ENCODE measurements at places on chromosomes 6 and 20. TPM values are rescaled to one million over a fixed set of nuclear protein-coding genes. Genes with fewer than 3 reads are reported as not detected.

- no peaks in the 10 kb centered on the region for H3K4me1 ChIP-seq
- H3K36me3 ChIP-seq, result no peaks in the 10 kb centered on the region
- no peak for DNase-seq
- H3K27ac ChIP-seq, result no peak overlapping the region
Observed at GRCh38 chr6:113050010-113050858, 703.1 kb downstream of the RFPL4B start.

GRCh38 chr6:53418288-53418687, 69.5 kb upstream of the ELOVL5 start:
- no peak for DNase-seq
- no peaks in the 10 kb centered on the region for H3K4me1 ChIP-seq
- no peak overlapping the region for H3K27ac ChIP-seq
- H3K4me3 ChIP-seq, result no peak overlapping the region
- no peaks in the 10 kb centered on the region for H3K36me3 ChIP-seq

DNA sequence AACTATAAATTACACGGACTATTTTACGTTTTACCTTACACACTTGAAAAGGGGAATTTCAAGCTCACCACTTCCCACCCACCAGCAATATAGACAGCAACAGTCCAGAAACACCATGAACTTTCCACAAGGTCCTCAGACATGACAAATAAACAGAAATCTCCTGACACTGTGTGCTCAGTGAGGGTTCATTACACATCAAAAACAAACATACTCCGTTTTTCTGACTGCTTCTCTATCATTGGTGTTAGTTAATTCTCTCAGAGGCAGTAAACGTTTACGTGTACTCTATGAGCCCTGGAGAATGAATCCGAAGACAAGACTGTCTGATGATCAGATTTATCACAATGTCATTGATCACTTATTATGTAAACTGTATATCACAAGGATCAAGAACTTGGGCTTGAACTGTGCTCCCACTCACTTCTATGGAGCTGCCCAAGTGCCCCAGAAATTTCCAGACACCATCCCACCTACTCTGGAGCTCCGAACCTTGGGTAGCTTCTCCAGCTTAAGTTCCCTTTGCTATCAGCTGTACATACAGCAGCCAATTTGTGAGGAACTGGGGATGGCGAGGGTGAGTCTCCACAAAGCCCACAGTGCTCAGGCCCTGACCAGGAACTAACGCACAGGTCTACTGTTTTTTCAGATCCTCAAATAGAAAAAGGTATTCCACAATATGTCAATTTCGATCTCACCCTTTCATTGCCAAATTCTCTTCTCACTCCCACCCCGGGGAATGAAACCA, 86.0 kb downstream of the ALDH8A1 start:
- no peak overlapping the region for H3K27ac ChIP-seq
- no peaks in the 10 kb centered on the region for H3K4me1 ChIP-seq
- H3K36me3 ChIP-seq, result no peaks in the 10 kb centered on the region
- no peak for DNase-seq
- no peaks in the 10 kb centered on the region for H3K27me3 ChIP-seq

DNA sequence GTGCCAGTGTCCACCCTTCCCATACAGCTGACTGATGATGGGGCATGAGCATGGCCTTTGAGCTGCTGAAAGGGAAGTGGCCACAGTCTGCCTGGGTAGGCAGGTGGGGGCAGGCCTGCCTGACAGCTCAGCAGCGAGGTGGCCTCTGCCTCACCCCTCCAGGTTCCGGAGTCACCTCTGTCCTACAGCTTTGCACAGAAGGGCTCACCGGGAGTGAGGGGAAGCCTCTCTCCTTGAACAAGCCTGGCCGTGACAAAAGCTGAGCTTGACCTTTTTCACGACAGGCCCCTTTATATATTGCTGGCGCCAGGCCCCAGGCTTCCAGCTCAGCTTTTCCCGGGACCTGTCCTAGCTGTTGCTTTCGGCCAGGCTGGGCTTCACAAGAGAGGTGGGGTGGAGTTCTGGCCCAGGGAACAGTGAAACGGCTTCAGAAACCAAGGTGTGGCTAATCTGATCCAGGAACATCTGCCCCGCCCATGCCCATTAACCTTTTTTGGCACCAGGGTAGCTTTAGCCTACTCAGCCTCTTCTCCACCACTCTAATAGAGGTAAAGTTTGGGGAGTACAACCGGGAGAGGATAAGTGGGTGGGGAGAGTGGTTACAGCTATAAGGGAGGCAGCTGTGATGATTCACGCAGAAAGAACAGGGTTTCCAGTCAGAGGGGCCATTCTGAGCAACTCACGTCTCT, 42.9 kb downstream of the C6orf132 start:
- no peak overlapping the region for H3K4me3 ChIP-seq
- H3K27ac ChIP-seq, result peak overlapping the region; percentile 56
- DNase-seq, result peak; percentile 86
- peaks cover 10% of the 10 kb centered on the region for H3K4me1 ChIP-seq
- no peaks in the 10 kb centered on the region for H3K27me3 ChIP-seq
- H3K36me3 ChIP-seq, result no peaks in the 10 kb centered on the region

GRCh38 chr20:59604741-59605600, 631 bp downstream of the PHACTR3 start:
- peaks cover 16% of the 10 kb centered on the region for H3K27me3 ChIP-seq
- no peak overlapping the region for H3K27ac ChIP-seq
- DNase-seq, result no peak
- H3K4me3 ChIP-seq, result no peak overlapping the region

- no peak overlapping the region for H3K27ac ChIP-seq
- no peak overlapping the region for H3K4me3 ChIP-seq
- no peaks in the 10 kb centered on the region for H3K36me3 ChIP-seq
- no peaks in the 10 kb centered on the region for H3K4me1 ChIP-seq
- no peak for DNase-seq
- H3K27me3 ChIP-seq, result no peaks in the 10 kb centered on the region
Observed at GRCh38 chr6:16807956-16808355, 46.7 kb upstream of the ATXN1 start.

- no peak for DNase-seq
- no peak overlapping the region for H3K27ac ChIP-seq
- no peaks in the 10 kb centered on the region for H3K36me3 ChIP-seq
- H3K27me3 ChIP-seq, result no peaks in the 10 kb centered on the region
- no peaks in the 10 kb centered on the region for H3K4me1 ChIP-seq
Observed at GRCh38 chr6:125165256-125165655, 11.7 kb downstream of the TPD52L1 start.

DNA sequence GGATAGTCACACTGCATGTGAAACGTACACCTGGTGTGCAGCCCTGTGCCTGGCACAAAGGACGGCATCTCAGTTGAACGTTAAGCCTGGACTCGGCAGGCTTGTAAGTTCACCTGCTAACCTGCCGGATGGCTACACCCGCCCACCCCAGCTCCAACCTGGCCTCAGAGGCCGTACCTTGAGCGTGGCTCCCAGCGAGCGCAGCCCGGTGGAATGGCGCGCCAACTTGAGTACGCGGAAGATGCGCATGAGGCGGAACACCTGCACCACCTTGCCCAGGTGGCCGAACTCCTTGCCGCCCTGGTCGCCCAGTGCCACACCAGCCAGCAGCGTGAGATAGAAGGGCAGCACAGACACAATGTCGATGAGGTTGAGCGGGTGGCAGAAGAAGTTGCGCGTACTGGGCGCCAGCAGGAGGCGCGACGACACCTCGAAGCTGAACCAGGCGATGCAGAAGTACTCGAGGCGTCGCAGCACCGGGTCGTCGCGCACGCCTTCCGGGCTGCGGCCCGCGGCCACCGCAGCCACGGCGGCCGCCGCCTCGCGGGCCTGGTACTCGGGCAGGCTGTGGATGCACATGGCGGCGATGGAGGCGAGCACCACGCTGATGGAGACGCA, 3.3 kb downstream of the KCNS1 start:
- no peak for DNase-seq
- H3K27ac ChIP-seq, result no peak overlapping the region
- peaks cover 3% of the 10 kb centered on the region for H3K27me3 ChIP-seq
- H3K4me1 ChIP-seq, result peaks cover 5% of the 10 kb centered on the region
- H3K36me3 ChIP-seq, result no peaks in the 10 kb centered on the region

DNA sequence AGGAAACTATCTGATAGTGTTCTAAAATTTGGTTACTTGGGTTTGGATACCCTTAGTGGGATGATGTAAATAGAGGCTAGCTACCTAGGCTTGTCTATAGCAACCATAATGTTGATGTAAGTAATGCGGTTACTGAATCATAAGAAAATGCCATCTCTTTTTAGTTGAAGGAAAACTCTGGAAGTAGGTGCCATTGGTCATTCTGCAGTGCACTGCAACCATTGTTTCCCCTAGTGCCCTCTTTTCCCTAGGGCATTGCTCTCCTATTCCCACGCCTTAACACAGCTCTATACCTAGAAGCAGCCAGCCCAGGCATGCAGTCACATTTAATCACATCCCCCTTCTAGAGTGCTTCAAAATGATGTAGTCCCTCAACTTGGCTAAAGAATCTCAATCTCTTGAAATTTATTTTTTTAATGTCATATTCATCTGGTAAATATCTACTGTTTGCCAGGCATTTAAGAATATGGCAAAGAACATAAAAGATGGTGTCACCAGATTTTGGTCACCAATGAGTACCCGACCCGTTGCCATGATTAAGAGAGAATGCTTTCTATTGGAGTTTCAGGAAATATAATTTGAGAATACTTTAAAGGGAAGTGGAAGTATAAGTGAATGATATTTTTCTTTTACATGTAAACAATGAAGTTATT, 10.4 kb downstream of the LOC128125822 start:
- no peaks in the 10 kb centered on the region for H3K27me3 ChIP-seq
- H3K4me3 ChIP-seq, result no peak overlapping the region
- H3K4me1 ChIP-seq, result no peaks in the 10 kb centered on the region
- H3K36me3 ChIP-seq, result no peaks in the 10 kb centered on the region

DNA sequence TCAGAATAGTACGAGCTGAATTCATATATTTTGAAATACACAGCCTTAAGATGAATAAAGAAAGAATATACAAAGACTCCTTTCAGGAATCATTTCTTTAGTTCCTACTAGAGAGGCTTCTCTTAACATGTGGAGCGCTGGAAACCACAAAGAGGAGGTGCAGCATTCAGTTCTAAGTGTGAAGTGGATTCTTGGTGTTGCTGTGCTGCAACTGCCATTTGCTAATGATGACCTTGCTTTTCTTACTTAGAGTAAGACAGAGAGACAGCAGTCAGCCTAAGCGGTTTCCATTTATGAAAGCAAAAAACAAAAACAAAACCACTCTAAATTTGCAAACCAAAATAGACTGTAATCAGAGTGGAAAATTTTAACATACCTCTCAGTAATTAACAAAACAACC, 629.0 kb downstream of the EPHA7 start:
- H3K27me3 ChIP-seq, result no peaks in the 10 kb centered on the region
- no peak overlapping the region for H3K27ac ChIP-seq
- H3K36me3 ChIP-seq, result no peaks in the 10 kb centered on the region
- H3K4me3 ChIP-seq, result no peak overlapping the region

GRCh38 chr6:56419191-56419590, 171.8 kb upstream of the COL21A1 start:
- no peak overlapping the region for H3K27ac ChIP-seq
- H3K4me3 ChIP-seq, result no peak overlapping the region
- no peaks in the 10 kb centered on the region for H3K27me3 ChIP-seq

- no peaks in the 10 kb centered on the region for H3K4me1 ChIP-seq
- no peak for DNase-seq
- H3K27me3 ChIP-seq, result no peaks in the 10 kb centered on the region
- no peak overlapping the region for H3K27ac ChIP-seq
- no peaks in the 10 kb centered on the region for H3K36me3 ChIP-seq
Observed at GRCh38 chr20:9974324-9974723, 60.5 kb upstream of the ANKEF1 start.

GRCh38 chr6:882084-882598, 189.2 kb upstream of the EXOC2 start:
- no peaks in the 10 kb centered on the region for H3K4me1 ChIP-seq
- no peak overlapping the region for H3K27ac ChIP-seq
- DNase-seq, result no peak
- no peak overlapping the region for H3K4me3 ChIP-seq

DNA sequence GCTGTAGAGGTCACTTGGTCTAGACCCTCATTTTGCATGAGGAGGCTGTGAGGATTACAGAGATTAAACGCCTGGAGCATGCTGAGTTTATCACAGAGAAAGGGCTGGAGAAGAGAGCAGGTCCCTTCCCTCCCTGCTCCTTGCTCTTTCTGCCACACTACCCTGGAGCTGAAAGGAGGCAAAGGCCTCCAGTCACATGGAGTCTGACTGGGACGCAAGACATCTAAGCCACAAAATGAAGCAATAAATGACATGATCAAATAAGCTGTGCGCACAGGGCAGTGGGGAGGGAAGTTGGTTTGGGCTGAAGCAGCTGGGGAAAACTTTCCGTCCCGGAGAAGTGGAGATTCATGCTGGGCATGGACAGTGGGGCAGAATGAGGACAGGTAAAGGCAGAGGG, 33.3 kb downstream of the ATXN1 start:
- no peaks in the 10 kb centered on the region for H3K36me3 ChIP-seq
- no peaks in the 10 kb centered on the region for H3K27me3 ChIP-seq
- H3K27ac ChIP-seq, result no peak overlapping the region

DNA sequence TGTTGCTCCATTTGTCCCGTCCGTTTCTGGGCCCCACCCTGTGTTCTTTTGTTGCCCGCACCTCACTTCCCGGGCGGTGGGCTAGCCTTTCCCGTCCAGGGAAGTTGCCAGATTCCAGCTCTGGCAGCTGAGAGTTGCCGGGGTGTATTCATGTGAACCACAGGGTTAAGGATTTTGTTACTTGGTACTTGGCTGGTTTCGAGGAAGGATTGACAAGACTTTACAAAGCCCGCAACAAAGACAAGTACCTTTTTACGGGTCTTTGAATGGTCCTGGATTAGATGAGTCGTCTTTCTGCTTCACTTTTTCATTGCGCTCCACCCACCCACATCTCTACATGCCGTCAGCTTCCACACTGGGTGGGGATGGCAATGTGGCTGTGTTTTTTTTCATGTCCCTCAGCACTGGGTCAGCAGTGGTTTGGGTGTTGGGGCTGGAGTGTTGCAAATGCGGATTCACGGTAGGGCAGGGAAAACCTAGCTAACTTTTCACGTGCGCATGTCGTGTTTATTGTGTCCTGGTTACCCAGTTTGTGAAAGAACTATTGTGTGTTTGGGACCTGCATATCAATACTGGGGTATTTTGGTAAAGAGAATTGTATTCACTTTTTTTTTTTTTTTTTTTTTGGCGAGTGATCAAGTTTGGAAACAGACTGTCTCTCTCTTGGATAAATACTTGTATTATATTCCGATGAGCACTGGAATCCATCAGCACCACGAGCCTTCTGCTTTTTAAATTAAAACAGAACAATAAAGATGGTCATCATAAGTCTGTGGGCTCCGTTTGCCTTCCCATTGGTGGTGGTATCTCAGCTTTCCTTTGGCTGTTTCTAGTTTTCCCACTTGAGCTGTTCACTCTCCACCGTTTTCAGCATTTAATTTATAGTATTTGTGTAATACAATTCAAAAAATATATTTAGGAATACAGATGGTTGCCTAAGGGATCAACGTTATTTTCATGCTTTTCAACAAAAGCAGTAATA, 1.2 kb downstream of the DUSP22 start:
- H3K36me3 ChIP-seq, result no peaks in the 10 kb centered on the region
- H3K27me3 ChIP-seq, result no peaks in the 10 kb centered on the region
- H3K4me3 ChIP-seq, result peak overlapping the region; percentile 60

SOX18 gene
- 4.7 TPM for total RNA-seq

TGM3 gene
- total RNA-seq, result 0.23 TPM

MTCH1 gene
- 269 TPM for total RNA-seq

EPB41L1 gene
- total RNA-seq, result 91.1 TPM

PAX1 gene
- not detected for total RNA-seq

OSBPL2 gene
- total RNA-seq, result 50.6 TPM

All from prostate gland (tissue), 2 donors.